ENCODE measurements at places on chromosomes 13 and 19.
A peak's percentile ranks its signal among the peaks of the same experiment; 100 is the strongest.

- no peak for DNase-seq
Measured at GRCh38 chr19:30566681-30567420, 194.7 kb downstream of the ZNF536 start.

- peak; percentile 64 for DNase-seq
Measured at GRCh38 chr13:27712421-27712820, 79.9 kb upstream of the GSX1 start.

GRCh38 chr13:80477661-80478443 is 136.9 kb upstream of the SPRY2 start:
- no peak for DNase-seq

GRCh38 chr19:56993851-56994250 is 125.9 kb upstream of the USP29 start:
- peak; percentile 71 for DNase-seq

DNA sequence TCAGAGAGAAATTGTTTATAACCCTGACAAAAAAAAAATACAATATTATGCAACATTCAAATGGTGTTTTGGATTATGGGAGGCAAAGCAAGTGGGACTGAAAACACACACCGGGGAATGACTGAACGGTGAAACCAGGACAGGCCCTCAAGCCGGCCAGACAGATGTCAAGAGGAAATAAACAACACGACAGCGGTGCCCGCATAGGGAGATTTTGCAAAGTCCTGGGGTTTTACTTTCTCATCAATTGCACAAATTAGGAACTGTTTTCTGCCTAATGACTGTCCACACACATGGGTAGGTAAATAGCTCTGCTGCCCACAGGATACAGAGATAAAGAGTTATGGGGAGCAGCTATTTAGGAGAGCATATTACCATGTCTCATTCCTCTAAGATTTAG is 134.5 kb downstream of the IRS2 start:
- no peak for DNase-seq

GRCh38 chr19:13622766-13623715 is 116.8 kb upstream of the CACNA1A start:
- DNase-seq = no peak

DNA sequence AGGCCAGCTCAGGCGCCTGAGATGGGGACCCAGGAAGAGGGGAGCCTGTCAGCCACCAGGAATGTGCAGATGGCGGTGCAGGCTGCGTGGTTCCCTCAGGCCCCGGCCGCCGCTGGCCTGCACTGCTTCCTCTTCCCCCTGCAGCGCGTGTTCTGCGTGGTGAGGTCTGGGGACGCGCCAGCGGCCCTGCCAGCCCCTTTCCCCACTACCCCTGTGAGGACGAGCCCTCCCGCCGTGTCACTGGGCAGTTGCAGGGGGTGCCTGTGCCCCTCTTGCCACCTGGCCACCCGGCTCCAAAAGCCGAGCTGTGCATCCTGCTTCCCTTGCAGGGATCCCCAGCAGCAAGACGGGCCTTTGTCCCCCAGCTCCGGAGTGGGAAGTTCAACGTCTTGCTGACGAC is 58.4 kb downstream of the SMARCA4 start:
- DNase-seq = no peak

DNA sequence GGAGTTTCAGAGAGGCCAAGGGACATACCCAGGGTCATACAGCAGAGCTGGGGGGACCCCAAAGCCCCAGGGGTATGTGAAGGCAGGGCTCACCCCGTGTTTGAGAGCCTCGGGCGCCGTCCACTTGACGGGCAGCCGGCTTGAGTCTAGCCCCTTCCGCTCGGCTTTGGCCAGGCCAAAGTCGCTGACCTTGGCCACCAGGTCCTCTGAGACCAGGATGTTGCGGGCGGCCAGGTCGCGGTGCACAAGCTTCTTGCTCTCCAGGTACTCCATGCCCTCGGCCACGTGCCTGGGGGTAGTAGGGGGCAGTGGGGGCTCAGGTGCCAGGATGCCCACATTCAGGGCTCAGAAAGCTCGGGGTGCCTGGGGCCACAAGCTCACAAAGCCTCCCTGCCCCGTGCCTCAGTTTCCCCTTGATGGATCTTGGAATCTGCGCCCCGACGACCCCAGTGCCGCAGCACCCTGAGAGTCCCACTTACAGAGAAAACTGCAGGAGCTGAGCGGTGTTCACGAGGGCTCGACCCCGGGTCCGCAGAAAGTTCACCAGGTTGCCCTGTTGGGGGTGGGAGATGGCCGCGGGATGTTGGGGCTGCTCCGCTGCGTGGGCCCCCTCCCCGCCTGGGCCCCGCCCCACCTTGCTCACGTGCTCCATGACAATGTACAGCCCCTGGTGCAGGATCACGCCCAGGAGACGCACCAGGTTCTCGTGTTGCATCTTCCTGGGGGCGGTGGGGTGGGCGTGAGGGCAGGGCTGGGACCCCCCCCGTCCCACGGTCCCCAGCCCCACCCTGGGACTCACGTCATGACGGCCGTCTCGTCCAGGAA is 7.1 kb downstream of the MATK start:
- DNase-seq = no peak

GRCh38 chr13:110506859-110507566 is 54.5 kb downstream of the RAB20 start:
- DNase-seq = peak; percentile 66

GRCh38 chr19:17797424-17798201 is 2.7 kb downstream of the B3GNT3 start:
- DNase-seq = no peak
